Activated CD4-positive, alpha-beta T cell treated with anti-CD3 and anti-CD28 coated beads for 1 hour (primary cell): ENCODE measurements at places on chromosomes 4 and X.

DNA sequence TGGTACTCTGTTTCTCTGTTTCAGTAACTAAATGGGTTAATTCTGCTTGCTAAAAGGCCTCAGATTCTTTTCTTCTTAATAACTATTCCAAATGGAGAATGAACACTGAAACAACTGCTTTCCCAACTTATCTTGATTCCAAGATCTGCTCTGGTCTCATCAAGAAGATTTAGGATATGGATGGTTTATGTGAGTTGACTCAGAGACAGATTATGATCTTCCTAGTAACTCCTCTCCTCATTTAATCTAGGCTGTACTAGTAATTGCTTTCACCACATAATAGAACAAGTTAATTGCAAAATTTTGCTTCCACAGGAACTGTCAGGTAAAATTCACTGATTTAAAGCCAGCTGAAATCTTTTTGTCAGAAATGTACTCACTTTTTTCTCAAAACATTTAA, 537.1 kb downstream of the GRID2 start:
- DNase-seq, result no peak

DNA sequence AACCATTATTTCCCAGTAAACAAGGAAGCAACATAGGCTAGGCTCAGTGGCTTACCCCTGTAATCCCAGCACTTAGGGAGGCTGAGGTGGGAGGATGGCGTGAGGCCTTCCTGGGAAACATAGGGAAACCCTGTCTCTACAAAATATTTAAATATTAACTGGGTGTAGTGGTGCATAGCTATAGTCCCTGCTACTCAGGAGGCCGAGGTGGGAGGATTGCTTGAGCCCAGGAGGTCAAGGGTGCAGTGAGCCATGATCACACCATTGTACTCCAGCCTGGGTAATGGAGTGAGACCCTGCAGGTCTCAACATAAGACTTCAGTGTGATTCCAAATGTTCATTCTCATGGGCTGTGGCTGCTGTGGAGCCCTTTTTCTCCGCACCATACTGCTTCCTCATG, 34.9 kb downstream of the FHDC1 start:
- no peak for DNase-seq

DNA sequence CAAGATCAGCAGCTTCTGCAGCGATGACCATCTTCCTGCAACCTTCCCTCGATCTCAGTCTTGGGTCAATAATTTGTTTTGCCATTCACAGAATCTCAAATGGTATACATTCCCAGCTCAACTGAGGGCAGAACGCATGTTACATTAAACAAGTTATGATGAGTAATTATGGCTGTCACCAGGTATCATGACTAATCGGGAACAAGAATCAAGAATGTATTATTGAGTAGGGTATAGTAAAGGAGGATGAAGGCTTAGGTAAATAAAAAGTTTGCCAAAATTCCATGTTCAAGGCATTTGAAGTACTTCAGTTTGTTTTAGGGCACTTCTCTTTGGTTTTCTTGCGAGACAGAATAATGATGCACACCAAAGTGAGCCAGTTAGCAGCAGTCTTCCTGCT, 194.1 kb downstream of the SH2D1A start:
- DNase-seq, result no peak

GRCh38 chr4:139492429-139492828, 38.5 kb downstream of the RAB33B start:
- no peak for DNase-seq

DNA sequence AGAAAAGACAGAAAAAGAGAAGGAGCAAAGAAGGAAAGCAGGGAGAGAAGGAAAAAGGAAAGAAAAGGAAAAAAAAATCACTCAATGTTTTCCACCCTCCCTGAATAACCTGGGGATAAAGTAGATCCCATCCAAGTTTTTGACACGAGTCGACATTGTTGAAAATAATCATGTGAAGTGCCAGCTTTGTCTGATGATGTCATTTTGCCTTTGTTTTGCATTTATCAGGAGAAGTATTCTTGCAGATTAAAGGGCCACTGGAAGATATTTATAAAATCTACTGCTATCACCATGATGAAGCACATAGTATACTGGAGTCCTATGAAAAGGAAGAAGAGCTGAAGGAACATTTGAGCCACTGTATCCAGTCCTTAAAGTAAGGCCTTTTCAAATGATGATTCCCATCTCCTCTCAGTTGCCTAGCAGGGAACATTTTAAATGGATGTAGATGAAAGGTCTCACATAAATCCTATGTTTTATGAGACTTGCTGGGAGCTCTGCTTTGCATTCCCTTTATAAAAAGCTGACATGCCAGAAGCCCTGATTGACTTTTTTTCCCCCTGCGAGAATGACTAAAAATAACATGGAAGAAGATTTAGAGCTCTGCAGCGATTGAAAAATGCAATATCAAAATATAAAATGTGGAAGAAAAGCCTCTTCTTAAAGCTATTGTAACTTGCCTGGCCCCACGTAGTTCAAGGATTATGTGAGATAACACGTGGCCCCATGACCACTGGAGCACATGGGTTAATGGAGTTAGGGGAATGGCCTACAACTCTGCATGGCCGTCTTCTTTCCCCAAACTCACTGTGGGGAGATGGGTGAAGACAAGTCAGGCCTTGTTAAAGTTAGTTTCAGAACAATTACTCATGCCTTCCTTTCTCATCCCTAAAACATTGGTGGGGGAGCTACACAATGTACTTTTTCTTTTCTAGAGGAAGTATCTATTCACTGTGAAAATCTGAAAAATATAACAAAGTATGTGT, 77.5 kb downstream of the INTS12 start:
- no peak for DNase-seq
